ENCODE measurements at places on chromosomes 7 and 10.

- DNase-seq: no peak
These were observed 511.4 kb downstream of the PTPRN2 start for GRCh38 chr7:158076215-158076614.

DNA sequence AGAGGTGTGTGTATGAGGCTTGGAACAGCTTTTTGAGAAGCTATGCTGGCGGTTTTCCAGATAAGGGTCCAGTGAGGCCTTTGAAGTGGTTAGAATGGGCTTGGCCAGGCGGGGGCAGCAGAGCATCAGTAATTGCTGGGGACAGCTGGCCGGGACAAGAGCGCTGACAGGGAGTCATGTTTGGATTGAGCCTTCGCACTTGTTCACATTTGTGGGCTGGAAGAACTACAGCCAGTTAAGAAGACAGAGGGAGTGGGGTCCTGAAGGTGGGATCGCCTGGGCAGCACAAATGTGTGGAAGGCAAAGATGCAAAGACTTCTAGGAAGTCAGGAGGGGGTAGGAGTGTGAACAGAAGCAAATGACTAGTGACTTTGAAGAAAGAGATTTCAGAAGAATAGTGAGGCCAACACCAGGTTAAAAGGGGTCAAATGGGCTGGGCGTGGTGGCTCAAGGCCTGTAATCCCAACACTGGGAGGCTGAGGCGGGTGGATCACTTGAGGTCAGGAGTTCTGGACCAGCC, 12.7 kb upstream of the SDHAF3 start:
- peak; percentile 94 for DNase-seq

- DNase-seq: no peak
These were observed 1055.9 kb downstream of the KCNMA1 start for GRCh38 chr10:76581506-76582256.

GRCh38 chr10:86072413-86072812, 294.2 kb downstream of the GRID1 start:
- no peak for DNase-seq

DNA sequence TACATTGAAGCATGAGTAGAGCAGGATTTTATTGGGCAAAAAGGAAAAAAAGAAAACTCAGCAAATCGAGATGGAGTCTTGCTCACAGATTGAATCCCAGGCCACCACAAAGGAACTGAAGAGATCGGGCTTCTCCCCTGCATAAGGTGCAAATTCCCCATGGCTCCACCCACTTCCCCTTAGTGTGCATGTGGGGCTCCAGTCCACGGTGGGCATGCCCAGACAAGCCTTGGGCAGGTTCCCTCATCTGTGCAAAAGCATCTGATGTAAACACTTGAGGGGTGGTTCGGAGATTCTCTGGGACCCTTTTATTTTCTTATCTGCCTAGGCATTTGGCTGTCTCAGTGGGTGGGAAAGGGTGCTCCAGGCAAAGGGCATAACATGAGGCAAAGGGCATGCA, 150.7 kb downstream of the CFTR start:
- no peak for DNase-seq

DNA sequence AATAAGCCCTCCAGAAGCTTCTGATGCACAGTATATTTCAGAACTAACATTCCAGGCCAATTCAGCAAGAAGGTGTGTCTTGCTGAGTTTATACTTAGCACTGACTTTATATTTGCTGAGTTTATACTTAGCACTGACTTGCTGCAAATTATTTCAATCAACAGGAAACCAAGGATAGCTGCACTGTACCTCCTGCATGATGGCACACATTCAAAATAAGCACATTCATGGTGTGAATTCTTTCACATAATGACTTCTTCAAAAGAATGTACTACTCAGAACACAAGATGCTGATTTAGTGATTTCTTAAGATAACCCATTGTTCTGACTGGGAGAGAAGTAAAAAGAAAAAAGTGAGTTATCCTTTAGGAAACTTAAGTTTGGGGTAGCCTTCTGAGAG, 52.0 kb downstream of the JAZF1 start:
- DNase-seq: no peak

- DNase-seq: no peak
These were observed 19.1 kb downstream of the PLCE1 start for GRCh38 chr10:94012834-94013233.

DNA sequence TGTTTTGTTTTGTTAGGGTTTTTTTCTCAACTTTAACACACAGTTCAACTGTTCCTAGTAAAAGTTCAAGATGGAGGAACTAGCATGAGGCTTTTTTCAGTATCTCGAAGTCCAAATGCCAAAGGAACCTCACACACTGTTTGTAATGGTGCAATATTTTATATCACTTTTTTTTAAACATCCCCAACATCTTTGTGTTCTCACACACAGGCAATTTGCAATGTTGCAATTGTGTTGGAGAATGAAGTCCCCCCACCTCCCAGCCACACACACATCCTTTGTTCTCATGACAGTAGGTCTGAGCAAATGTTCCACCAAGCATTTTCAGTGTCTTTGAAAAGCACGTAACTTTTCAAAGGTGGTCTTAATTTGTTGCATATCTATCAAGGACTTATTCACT, 120.9 kb downstream of the TWIST1 start:
- DNase-seq: no peak

GRCh38 chr10:60439641-60440040, 50.0 kb upstream of the ANK3 start:
- no peak for DNase-seq

DNA sequence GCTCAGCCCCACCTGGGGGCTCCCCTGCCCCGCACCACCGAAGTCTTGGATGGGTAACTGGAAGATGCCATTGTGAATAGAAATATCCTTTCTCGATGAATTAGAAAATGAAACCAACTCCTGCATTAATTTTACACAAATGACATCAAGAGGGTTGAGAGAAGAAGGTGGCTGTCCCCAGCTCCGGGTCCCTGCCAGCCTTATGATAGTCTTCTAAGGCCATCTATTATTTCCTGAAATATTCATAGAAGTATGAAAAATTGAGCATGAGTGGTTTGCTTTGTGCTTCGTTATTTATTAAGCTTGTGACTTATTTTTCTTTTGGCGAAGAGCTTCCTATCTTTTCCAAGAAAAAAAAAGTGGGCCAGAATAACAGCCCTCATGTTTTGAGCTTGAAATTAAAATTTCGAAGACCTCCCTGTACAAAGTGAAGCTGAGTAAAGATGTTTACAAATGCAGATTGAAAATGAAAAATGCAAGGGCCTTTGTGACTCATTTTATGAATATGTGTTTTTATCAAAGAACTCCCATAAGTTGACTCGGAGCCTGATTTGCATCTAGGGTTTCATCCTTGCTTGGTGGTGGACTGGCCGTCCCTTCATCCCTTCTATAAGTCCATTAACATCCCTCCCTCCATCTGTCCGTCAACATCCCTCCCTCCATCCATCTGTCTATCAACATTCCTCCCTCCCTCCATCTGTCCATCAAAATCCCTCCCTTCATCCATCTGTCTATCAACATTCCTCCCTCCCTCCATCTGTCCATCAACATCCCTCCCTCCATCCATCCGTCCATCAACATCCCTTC, 20.5 kb upstream of the CFAP46 start:
- no peak for DNase-seq

- DNase-seq: no peak
These were observed 69.1 kb downstream of the VPS41 start for GRCh38 chr7:38839851-38840250.

DNA sequence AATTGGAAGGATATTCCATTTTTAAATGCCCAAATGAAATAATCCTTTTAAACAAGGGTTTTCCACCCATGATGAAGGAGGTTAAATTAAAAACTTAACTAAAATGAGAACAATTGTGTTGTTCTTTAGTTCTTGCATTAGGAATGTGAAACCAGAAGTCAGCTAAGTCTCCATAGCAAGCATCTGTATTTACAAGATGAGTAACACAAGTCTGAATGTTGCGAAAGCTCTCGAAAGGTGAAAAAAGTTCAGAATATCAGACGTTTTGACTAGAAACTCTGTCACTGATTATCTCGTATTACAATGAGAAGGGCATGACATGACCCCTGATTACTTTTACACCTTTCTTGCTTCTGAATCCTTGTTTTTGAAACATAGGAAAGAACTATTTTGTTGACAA, 149.6 kb downstream of the BICC1 start:
- no peak for DNase-seq

DNA sequence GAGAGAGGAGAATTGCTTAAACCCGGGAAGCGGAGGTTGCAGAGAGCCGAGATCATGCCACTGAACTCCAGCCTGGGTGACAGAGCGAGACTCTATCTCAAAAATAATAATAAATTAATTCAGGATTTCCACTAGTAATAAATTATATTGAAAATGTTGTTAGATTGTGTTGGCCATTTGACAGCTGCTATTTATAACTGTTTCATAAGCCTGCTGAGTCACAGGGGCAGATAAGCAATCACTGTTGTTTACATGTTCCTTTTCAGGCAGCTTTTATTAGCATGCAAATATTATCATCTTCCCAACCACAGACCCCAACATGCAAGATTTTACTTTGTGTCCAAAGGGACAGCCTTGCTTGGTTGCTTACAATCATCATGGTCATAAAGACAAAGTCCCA, 49.5 kb upstream of the ZNF138 start:
- DNase-seq: no peak

DNA sequence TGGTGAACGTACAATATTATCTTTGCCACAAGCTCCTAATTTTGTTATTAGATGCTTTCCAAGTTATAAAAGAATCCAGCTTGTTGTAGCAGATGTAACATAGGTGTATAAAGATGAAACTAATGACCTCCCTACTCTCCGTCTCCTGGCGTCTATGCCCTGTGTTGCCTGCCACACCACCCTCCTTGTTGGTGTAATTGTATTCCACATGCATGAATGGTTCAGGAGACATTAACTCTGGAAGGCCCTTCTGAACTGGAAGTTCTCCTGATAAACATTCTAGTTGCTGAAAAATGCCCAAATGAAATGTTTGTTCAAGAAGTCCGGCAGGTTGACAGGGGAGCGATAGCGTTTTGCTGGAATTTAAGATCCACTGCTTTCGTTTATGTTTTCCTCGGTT, 53.9 kb upstream of the SEPHS1 start:
- DNase-seq: no peak

GRCh38 chr7:139737221-139738100, 40.3 kb downstream of the HIPK2 start:
- no peak for DNase-seq

DNA sequence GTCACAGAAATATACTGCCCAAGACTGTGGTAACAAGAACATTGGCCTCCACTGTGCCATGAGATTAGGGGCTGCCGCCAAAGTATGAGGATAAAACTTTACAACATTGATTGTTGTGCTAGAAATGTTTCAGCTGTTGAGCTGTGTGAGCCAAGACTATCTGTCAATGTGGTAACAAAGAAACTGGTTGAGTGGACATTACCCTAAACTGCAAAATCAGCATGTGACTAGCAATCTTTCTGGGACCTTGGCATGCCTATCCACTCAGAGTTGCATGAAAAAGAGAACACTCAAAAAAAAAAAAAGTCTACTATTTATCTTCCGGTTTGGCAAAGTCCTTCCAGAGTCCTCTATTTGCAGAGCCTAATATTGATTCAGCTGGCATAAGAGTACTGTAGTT, 605.6 kb upstream of the CNTNAP2 start:
- DNase-seq: no peak

GRCh38 chr7:44911911-44912310, 26.6 kb upstream of the PURB start:
- no peak for DNase-seq

DNA sequence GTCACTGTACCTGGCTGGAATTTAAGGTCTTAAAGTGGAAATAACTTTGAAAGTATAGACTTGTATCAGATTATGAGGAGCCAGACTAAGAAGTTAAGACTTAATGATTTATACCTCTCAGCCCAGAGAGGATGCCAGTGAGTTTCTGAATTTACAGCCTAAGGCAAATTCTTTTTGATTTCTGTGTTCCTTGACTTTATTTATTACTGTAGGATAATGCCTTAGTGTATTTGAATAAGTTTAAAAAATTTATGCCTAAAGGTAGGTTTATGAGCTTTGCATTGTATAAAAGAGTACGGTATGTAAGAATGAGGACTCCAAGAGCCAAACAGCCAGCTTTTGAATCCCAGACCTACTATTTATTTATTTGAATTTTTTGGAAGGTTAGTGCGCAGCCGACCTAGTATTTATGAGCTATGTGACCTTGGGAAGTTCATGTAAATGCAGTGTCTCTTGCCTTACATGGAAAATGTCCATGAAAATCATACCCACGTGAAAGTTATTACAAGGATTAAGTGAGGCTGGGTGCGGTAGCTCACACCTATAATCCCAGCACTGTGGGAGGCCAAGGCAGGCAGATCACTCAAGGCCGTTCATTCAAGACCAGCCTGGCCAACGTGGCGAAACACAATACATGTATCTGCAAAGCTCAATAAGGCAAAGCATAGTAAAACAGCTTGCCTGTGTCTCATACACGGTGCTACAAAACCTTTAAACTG, 174.6 kb downstream of the AUTS2 start:
- no peak for DNase-seq

DNA sequence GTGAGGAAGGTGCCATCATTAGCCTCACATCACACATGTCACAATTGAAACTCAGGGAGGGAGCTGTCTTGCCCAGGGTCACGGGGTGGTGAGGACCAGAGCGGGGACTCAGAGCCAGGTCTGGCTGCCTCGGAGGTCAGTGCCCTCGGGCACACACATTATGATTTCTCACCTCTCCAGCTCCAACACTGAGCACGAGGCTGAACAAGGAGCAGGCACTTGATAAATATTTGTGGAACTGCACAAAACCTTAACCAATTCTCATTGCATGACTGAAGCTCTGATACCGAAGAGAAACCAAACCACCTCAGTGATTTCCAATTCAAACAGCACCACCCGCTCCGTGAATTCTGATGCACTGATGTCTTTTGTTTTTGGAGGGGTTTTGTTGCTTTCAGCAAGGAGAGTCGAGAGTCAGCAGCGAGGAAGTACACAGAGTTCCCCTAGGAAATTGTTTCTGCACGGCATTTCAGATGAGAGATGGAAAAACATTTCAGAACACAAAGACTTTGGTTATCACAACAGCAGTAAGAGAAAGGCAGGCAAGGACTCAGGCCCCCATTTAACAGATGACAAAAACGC, 55.3 kb upstream of the ZMIZ1 start:
- no peak for DNase-seq

- DNase-seq: no peak
These were observed 29.1 kb downstream of the TNRC18 start for GRCh38 chr7:5394264-5395105.

DNA sequence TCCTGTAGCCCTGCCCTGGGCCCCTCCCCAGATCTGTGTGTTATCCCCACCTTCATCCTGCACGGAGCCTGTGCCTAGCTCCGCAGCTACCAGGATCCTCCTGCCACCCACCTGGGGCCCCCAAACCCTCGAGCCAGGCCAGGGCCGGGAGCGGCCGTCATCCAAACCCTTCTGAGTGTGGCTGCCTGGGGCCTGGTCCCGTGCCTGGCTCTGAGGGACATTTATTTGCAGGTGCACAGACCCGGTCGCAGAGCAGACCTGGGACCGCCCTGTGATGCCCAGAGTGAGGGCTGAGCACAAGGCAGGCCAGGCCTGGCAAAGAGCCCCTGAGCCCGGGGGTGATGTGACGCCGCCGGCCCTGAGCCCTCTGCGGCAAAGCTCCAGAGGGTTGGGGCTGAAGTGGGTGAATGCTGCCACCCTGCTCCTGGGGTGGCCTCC, 27.4 kb upstream of the INPP5A start:
- no peak for DNase-seq

GRCh38 chr7:142498364-142498763, 240.5 kb upstream of the PRSS58 start:
- no peak for DNase-seq

GRCh38 chr7:50674299-50674698, 108.4 kb downstream of the GRB10 start:
- no peak for DNase-seq

GRCh38 chr10:113854761-113855588, 514 bp downstream of the NHLRC2 start:
- DNase-seq: peak; percentile 58

Measured in hematopoietic multipotent progenitor cell treated with erythropoietin and hydrocortisone succinate and interleukin-3 and kit ligand, for 6 days (in vitro differentiated cells).